Type B pancreatic cell (in vitro differentiated cells): ENCODE measurements at places on chromosomes 13 and 19. TPM values are rescaled to one million over a fixed set of nuclear protein-coding genes. Genes with fewer than 3 reads are reported as not detected.

ZNF600 gene
- 12.5 and 28.8 TPM in 2 replicates for total RNA-seq

NLRP4 gene
- total RNA-seq, result not detected in 2 replicates

LRG1 gene
- 0.21 and 1.2 TPM in 2 replicates for total RNA-seq

TNNT1 gene
- total RNA-seq, result 27.6 and 83.1 TPM in 2 replicates

IQCN gene
- 7.8 and 10.2 TPM in 2 replicates for total RNA-seq

EMP3 gene
- total RNA-seq, result 3.8 and 47.8 TPM in 2 replicates

MAST1 gene
- 1.9 and 3.5 TPM in 2 replicates for total RNA-seq

FGF21 gene
- not detected in 2 replicates for total RNA-seq

APC2 gene
- 1.2 and 9.2 TPM in 2 replicates for total RNA-seq
